ENCODE measurements at places on chromosomes 6 and 20.

DNA sequence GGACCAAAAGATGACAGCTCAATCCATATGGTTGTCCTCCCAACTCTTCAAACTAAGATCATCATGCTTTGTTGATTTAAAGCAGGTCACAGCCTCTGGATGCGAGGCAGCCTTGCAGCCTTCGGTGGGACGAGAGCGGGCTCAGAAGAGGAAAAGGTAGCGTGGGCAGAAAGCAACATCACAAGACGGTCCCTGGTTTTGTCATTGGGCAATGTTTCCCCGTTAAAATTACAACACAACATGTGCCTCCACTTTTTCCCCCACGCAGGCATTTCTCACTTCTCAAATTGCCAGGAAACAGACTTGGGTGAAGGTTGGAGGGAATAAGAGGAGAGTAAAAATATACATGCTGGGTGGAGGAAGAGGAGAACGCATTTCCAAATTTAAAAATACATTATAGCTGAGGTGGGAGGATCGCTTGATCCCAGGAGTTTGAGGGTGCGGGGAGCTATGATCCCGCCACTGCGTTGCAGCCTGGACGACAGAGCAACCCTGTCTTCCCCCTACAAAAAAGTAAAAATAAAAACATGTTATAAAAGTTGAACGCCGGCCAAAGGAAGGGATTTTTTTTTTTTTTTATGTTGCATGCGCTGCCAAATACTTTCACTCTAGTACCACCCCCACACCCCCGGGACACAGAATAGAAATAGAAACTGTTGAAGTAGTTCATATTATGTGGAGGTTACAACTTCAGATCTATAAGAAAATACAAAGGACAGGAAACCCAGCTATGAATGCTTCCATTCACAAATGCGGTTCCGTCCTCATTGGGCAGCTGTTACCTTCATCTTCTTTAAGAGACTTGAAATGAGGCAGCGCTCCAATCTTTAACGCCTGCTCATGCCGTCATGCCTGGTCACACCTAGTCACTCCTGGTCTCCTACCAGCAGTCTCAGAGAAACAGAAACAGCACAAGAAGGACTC is 13.9 kb upstream of the NAA20 start:
- no peak for DNase-seq

- no peak for DNase-seq
Observed at GRCh38 chr20:29086938-29087337, 2170.5 kb upstream of the DEFB115 start.

- no peak for DNase-seq
Observed at GRCh38 chr6:90003069-90003795, 109.0 kb downstream of the GJA10 start.

DNA sequence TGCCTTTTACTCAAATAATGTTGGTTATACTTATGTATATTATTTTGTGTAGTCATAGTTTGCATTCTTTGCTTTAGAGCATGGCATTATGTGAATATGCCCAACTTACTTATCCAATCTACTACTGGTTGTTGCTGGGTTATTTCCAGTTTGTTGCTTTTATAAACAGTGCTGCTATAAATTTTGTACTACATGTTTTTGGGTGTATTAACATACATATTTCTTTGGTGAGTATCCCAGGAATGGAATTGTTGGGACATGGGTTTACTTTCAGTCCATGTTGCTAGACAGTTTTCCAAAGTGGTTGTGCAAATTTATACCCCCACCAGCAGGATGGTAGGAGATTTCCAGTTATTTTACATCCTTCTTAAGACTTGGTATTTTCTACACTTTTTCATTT is 157.1 kb upstream of the THEMIS start:
- DNase-seq: no peak

DNA sequence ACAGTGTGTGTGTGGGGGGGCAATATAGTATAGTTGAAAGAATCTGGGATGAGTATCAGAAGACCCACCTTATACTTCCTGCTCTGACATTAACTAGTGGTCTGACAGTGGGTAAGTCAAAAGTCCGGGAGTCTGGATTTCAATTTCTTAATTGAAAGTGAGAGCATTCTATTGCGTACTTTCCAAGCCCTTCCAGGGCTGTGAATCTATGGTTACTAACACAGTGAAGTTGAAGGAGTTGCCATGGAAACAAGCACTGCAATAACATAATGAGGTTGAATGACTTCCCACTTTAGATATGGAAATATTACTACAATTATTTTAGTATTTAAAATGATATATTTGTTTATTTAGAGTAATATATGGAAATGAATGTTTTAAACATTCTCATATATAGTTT is 80.2 kb downstream of the MLIP start:
- no peak for DNase-seq

DNA sequence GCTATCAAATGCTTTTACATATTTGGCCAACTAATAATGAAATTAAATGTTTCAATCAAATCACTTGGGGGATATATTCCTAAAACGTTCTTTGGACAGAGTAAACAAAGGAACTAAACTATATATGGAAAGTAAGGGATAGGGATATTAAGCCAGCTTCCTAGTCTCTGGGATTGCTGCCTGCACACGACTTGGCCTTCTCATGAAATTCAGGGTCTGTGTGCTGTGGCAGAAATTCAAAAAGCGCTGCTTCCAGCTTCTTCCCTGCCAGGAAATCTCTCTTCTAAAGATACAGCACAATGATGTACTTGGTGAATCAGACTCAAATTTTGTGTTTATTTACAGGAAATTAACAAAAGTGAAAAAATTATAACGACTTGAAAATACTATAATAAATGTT is 206.3 kb upstream of the RAB32 start:
- no peak for DNase-seq

DNA sequence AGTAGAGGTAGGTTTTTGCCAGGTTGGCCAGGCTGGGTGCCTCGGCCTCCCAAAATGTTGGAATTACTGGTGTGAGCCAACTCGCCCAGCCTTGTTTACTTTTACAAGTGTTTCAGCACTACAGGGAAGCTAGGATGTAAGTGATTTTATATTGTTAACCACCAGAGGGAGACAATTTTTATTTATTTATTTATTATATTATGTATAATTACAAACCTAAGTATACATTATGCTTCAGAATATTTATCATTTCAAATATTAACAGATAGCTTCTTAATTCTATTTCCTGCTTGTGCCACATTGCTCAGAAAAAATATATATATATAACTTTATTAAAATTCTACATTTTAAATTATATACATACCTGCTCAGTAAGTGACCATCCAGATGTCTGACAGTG is 9.8 kb downstream of the MMUT start:
- DNase-seq: no peak

- DNase-seq: no peak
Observed at GRCh38 chr6:56906752-56907151, 48.2 kb upstream of the BEND6 start.

DNA sequence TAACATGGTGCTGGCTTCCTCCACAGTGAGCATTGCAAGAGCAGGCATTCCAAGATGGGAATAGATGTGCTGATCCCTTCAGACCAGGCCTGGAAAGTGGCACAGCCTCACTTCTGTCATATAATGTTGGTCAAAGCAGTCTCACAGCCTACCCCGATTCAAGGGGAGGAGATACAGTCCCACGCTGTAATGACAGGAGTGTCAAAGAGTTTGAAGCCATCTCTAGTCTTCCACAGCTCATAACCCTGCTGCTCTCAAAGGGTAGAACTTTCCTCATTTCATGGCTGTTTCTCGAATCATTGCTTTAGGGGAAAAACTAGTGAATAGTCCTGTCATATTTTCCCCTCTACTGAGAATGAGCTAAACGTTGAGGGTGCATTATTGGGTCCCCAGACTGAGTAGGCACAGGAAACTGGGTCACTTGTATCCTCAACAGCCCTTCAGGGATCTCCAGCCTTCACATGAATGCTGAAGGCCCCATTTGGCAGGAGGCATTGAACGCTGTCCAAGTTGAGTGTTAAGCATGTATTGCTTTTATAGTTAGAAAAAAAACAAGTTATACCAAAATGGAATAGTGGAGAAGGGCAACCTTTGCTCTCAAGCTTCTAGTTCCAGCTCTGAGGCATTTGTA is 27.3 kb downstream of the DTD1 start:
- no peak for DNase-seq

DNA sequence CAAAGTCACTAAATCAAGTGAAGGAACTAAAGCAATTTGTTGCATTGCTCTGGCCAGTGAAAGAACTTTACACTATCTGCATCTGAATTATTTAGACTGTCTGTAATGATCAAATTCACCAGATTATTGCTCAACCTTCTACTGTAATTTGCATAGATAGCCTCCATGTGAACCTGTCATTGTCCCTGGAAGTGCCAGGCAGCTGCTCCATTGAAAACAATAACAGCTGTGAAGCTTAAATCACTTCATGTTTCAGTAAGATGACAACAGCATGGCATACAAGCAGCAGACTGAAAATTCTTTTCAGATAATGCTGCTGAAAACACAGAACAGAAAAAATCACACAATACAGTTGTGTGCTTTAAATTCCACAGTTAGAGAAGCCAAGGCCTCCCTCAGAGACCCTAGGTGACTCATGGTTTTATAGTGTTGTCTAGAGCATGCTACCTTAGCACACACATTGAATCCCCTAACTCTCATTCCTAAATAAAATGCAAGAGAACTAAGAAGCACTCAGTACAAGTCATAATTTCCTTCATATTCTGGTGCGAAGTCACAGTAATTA is 248.9 kb downstream of the TPBG start:
- DNase-seq: no peak

DNA sequence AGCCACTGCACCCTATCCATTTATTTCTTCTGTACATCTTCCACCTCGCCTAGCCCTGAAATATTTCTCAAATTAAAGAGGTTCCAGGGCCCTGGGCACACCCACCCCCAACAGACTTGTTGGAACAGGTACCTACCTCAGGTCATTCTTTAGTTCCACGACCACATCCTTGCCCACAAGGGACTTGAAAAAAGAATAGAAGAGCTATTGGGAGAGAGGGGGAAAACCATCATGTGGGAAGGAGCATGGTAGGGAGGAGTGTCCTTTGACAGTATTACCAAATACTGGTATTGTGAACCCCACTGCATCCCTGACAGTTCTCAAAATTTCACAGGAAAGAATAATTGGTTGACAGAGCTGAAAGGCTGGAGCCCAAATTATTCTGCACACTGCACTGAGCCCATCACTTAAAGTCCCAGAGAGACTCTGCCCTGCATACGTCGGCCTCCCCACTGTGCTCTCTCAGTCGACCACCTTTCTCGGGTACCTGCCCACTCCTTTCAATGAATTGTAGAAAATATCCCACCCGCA is 762 bp downstream of the LSM2 start:
- DNase-seq: no peak

DNA sequence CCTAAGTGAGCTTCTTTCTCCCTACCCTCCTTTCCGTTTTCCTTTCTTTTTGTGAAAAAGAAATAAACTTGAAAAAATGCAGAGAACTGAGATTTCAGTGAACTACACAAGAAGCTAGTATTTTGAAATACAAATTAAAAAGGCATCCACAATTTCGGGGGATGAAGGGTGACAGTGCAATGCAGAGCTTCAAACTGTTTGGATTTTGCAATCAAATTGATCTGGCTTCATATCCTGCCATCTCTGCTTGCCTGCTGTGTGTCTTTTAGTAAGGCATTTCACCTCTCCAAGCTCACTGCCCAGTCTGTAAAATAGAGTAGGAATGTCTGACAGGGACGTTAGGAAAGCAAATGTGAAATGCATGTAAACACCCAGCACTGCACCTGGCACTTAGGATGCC is 258.0 kb downstream of the HACE1 start:
- DNase-seq: no peak

GRCh38 chr6:120304223-120304622 is 954.7 kb upstream of the MAN1A1 start:
- no peak for DNase-seq

DNA sequence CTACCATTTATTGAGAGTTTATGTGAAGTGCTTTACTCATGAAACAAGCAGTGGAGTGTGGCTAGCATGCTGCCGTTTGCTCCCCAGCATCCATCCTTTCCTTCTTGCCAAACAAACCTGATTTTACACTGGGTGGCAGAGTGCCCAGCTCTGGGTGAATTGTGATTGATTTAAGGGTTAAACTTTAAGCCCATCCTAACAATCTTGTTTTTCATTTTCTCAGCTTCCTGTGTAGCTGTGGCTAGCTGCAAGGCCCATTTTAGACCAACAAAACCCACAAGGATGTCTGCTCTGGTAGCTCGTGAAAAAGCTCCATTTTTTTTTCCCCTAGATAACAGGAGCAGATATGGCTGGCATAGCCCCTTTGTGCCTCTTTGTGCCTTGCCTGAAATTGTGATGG is 77.7 kb upstream of the KCNG1 start:
- DNase-seq: no peak

DNA sequence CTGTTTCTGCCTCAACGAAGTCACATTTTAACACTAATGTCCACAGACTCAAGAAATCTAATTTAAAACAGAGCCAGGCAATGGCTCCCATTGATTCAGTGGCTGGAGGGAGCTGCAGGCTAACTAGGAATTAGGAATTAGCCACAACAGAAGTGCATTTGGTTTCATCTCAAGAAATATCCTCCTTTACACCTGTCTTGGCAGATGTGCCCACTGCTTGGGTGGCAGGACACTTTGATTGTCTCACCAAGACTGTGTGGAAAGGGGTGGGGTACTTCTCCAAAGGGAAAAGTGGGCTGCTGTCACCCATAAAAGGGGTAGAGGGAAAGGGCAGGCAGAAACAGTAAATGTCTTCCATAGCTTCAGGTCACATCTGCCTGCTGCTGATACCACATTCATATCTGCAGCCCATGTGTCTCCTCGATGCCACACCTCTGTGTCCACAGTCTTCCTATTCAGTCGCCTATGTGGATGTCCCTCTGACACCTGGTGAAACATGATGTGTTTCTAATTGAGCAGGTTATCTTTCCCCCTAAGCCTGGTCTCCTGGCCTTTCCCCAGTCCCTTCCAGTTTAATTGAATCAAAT is 10.9 kb upstream of the OSER1 start:
- DNase-seq: no peak

DNA sequence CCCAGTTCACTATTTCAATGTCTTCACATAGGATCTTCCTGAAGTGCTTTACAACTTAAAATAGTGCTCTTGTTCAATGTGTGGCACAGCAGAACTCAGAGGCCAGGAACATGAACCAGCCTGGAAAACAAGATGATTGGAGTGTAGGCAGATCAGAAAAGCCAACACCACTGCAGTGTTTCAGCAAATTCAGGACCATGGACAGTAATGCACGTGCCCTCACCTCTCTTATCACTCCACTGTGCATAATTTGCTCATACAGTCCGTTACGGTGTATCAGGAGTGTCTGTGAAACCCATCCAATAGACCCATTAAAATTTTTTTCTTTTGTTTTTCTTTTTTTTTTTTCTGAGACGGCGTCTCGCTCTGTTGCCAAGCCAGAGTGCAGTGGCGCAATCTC is 27.6 kb upstream of the HACE1 start:
- no peak for DNase-seq

DNA sequence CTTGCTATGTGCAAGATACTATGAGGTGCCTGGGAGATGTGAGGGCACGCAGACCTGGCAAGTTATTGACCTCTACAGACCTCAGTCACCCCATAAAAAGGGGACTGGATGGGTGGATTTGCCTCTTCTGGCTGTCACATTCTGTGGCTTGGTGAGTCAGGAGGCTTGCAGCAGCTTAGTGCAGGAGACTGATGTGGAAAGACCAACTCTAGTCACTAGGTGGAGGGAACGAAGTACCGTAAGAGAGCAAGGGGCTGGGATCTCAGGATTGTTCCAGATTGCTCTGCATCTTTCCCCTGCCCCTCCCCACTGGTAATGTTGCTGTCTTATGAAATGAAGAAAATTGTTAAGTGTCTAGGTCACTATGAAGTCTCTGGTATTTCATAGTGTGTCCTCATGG is 3.3 kb downstream of the MAPRE1 start:
- no peak for DNase-seq

Measured in activated CD4-positive, alpha-beta T cell treated with anti-CD3 and anti-CD28 coated beads for 24 hours (primary cell).